ENCODE measurements at places on chromosomes 3 and 15. TPM values are rescaled to one million over a fixed set of nuclear protein-coding genes. Genes with fewer than 3 reads are reported as not detected.

DNA sequence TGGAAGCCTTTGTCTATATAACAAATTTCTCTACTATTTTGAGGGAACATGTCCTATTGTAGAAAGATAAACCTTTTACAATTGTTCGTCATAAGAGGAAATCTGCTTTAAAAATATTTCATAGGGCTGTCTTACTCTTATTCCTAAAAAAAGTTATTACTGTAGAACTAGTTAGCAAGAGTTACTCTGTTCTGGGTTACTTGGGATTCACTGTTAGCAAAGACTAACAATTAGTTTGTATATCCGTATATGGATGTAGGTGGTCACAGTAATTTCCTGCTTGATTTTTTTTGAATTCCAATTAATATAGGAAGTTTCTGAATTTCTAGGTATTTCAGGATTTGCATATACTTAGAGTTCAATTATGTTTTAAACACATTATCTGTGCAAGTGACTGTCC, 413.5 kb downstream of the RBMS3 start:
- no peak for ATAC-seq

GRCh38 chr3:197417441-197417840, 119.0 kb upstream of the DLG1 start:
- no peak for ATAC-seq

DNA sequence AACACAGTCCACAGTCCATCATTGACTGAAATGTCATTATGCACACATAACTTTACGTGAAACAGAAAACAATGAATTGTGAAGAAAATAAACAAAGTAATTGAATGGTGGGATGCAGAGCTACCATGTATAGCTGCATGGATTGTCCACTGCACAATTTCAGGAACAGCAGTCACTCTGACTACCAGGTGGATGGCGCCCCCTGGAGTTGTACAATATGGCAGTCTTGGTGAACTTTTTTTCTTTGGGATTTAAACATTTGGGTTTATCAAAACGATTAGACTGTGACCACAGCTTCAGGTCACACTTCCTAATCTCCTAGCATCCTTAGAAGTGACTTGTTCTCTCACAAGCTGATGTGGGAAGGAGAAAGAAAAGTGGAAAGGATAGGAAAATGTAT, 48.9 kb upstream of the TCF12 start:
- peak; percentile 24 for ATAC-seq

GRCh38 chr3:11631820-11632219, 11.9 kb downstream of the VGLL4 start:
- no peak for ATAC-seq

Gene SCAMP5
- 5.1 TPM for total RNA-seq

GRCh38 chr3:11808231-11808630, 38.5 kb downstream of the TAMM41 start:
- peak; percentile 49 for ATAC-seq

- no peak for ATAC-seq
These were observed 1.1 kb upstream of the CFAP100 start for GRCh38 chr3:126393563-126393962.

Gene WDR72
- 0.15 TPM for total RNA-seq

- no peak for ATAC-seq
These were observed 19.5 kb downstream of the MRAS start for GRCh38 chr3:138367911-138368310.

DNA sequence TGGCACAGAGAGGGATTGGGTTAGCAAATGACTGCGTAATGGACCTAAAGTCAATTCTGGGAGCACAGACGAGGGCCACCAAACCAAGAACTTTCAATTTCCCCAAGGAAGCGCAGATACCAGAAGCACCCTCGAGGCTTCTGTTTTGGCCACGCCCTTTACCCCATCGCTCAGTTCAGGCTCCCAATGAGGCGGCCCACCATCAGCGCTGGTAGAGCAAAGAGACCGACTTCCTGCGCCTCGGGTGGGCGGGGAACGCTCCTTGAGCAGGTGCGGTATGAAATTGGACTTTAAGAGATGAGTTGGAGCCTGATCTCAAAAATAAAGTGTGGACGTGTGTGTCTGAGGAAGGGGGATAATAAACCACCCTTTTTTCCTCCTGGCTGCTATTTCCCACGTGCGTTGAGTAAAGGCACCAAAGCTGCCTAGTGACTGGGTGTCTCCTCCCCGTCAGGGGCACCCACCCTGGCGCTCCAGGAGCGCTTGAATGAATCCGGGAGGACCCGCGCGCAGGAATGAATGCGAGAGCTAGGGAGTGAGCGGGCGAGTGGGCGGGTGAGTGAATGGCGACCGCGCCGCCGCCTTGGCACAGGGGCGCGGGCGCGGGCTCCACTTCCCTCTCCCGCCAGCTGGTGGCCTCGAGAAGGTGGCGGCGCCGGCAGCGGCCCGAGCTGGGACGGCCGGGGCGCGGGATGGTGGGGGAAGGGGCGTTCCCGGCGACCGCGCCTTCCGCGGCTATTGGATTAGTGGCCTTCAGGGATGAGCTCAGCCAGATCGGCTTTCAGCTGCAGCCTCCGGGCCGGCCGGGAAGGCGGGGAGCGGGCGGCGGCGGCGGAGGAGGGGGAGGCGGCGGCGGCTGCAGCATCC, at the start of gene SPSB4:
Gene SPSB4, plus strand, starts transcription at position 772 of the 867 bp plus-strand sequence. CDS start 14,758 bp downstream, outside the sequence.
- no peak for ATAC-seq

Gene SPATA12
- total RNA-seq: not detected

- ATAC-seq: no peak
These were observed 404.4 kb upstream of the MDFIC2 start for GRCh38 chr3:70716832-70717231.

- ATAC-seq: no peak
These were observed 219.2 kb downstream of the GREM1 start for GRCh38 chr15:32936976-32937375.

Gene SKOR1
- total RNA-seq: 0.08 TPM

- ATAC-seq: peak; percentile 33
These were observed 57.9 kb downstream of the EPHB1 start for GRCh38 chr3:134852893-134853351.

DNA sequence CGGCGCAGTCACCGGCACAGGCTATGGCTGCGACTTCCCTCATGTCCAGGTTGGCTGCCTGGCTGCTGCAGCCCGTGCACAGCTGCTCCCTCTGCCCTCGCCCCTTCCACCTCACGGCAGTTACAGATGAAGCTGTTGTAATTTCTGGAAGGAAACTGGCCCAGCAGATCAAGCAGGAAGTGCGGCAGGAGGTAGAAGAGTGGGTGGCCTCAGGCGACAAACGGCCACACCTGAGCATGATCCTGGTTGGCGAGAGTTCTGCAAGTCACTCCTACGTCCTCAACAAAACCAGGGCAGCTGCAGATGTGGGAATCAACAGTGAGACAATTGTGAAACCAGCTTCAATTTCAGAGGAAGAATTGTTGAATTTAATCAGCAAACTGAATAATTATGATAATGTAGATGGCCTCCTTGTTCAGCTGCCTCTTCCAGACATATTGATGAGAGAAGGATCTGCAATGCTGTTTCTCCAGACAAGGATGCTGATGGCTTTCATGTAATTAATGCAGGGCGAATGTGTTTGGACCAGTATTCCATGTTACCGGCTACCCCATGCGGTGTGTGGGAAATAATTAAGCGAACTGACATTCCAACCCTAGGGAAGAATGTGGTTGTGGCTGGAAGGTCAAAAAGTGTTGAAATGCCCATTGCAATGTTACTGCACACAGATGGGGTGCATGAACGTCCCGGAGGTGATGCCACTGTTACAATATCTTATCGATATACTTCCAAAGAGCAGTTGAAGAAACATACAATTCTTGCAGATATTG, 13.2 kb upstream of the GNB4 start:
- ATAC-seq: peak; percentile 37

DNA sequence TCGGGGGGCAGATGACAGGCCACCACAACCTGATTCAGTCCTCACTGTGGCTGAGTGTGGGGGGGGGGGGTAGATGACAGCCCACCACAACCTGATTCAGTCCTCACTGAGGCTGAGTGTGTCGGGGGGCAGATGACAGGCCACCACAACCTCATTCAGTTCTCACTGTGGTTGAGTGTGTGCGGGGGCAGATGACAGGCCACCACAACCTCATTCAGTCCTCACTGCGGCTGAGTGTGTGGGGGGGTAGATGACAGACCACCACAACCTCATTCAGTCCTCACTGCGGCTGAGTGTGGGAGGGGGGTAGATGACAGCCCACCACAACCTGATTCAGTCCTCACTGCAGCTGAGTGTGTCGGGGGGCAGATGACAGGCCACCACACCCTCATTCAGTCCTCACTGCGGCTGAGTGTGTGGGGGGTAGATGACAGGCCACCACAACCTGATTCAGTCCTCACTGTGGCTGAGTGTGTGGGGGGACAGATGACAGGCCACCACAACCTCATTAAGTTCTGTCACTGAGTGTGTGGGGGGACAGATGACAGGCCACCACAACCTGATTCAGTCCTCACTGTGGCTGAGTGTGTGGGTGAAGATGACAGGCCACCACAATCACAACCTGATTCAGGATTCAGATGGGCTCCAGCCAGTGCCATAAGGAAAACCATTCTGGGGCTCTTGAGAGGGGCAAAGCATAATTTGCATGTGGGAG, 16.9 kb downstream of the ZNF717 start:
- ATAC-seq: peak; percentile 19

Gene CELSR3
- 20.3 TPM for total RNA-seq

Gene PPP1R14D
- not detected for total RNA-seq

Gene CNTN3
- total RNA-seq: not detected

- no peak for ATAC-seq
These were observed 88.7 kb upstream of the UBE2E2 start for GRCh38 chr3:23114432-23114831.

DNA sequence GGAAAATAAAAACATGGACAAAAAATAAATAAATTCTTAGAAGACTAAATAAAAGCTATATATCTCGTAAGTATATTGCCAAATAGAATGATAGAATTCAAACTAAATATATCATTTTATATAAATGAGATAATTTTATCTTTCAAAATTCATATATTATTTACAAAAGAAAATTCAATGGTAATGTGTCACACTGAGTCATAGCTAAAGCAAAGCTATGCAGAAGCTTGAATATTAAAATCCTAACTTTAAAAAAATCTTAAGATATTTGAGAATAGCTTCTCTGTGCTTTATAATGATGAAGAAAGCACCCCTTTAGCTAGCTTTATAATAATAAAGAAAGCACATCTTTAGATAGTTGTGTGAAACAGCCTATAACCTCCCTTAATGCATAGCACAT, 1010.8 kb downstream of the OTOL1 start:
- no peak for ATAC-seq

Gene PTPRG
- not detected for total RNA-seq

DNA sequence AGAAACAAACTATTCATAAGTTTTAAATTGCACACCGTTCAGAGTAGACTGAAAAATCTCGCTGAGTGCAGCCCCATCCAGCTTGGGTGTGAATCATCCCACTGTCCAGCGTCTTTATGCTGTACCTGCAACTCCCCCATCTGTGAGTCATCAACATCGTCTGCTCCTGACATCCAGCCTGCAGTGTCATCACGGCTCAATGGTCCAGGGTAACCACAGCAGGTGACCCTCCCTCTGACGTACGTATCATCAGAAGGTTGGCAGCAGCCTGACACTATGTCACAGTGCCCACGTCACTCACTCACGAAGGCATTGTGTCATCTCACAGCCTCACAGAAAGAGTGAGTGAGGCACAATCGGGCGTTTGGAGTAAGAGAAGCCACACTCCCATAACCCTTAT, 65.2 kb downstream of the TPRA1 start:
- ATAC-seq: peak; percentile 34

DNA sequence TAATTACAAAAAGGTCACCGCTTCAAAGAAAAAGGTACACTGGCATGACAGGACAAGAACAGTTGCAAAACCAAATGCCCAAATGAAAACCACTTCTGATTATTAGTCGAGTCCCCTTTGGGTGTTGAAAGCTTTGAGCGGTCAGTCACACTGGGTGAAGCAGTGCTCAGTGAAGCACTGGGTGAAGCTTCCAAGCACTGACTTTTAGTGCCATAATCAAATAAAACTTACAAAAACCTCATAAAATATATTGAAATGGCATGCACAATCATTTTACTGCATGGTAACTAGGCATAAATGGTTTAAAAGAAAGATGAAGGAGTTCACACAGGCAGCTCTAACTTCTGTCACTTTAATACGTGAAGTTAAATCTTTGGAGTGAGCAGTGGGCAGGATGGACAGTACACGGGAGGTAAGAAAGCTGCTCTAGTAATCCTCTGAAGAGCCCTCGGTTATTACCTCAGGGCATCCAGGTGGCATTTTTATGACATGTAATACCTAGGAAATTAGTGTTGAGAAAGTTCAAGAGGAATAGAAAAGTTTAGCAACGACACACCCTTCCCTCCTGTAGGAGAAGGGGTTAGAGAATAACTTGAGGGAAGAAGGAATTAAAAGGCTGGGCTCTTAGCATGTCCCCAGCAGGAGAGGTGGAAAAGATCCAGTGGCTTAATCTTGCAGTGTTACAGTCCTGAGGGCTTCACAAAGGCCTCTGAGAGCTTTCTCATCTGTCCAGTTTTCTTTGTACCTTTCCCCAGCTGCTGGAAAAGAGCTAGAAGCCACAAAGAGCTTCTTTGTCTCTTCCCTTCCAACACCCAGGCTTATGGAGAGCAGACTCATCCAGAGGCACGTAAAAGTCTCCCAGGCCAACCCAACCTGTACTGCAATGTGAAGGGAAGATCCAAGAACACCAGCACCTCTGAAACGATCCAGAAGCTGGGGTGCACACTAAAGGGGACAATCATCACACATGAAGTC, 64.9 kb upstream of the MYO5C start:
- no peak for ATAC-seq

GRCh38 chr3:182911782-182912111, 68.6 kb downstream of the DCUN1D1 start:
- no peak for ATAC-seq

Gene HERC2
- total RNA-seq: 40.8 TPM

DNA sequence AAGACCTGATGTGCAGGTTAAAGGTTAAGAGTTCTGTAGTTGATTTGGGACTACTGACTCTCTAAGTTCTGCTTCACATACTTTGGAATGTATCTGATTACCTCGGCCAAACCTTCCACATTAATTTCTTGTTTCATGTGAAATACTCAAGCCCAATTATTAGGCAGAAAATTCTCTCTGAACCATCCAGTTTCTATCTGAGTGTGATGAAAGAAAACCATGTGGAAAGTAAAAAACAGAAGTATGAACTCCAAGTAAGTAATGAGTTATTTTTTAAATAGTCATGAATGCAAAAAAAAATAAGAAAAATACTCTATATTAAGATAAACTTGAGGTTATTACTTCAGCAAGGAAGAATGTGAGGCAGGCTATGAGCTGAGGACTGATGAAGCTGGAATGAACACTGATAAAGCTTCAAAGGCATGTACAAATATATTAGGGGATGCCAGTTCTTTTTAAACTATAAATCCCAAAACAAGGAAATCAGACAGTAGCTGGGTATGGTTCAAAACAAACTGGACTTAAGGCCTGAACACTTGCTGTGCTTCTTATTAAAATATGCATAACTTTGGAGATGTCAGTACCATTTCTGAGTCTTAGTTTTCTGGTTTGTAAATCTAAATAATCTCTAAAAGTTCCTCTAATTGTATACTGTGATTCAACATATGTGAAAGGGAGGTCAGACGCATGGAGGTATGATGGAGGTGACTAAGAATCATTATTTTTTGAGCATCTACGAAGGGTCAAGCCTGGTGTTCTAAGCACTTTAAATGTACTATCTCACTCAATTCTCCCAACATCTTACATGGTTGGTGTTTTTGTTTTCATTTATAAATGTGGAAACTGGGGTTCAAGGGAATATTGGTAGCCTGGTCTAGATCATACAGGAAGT, 59.6 kb downstream of the COL6A6 start:
- ATAC-seq: no peak
